ENCODE measurements at places on chromosomes 5 and 9.

DNA sequence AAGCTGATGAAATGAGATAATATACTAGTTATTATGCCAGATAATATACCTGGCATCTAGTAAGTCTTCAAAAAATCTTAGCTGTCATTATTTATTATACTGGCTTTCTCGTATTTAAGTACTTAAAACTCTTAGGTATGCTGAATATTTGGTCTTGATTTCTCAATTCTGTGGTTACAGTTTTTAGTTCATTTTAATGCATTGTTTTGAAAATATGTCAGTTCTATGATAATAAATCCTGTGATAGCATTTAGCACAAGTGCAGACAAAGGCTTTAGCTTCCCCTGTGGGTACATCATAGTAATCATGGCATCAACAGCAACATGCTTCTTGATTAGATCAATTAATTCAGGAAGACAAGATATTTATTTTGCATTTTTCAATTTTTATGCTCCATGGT is 133.0 kb downstream of the SMC2 start:
- no peak for DNase-seq

DNA sequence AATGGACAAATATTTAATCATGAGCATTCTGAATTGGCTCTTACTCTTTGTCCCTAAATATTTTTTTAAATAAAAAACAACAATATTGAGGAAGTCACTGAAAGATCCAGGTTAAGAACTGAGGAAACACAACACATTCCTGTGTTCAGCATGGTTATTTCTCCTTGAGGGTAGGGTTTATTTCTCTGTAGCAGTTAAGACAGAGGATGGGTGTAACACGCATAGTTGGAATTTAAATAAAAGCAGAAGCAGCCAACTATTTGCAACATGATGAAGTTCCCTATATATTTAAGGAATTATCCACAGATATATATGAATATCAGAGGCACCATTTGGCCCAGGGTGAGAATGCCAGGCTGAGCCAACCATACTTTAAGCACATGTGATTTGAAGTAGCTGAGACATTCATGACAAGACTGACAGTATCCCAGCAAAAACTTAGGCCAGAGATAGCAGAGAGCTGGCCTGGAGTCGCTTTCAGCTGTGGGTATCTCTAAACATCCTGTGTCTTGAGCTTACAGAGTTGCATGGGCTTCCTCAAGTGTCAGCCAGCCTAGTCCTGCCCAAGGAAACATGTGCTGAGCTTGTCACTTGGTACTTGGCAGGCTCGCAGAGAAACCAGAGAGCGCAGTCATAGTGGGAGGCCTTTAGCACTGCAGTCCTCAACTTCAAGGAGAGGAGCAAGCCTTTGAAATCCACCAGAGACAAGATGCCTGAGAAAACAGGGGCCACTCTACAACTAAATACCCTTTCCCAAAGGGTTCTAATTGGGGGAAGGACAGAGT is 43.6 kb downstream of the SEMA5A start:
- DNase-seq, result no peak

DNA sequence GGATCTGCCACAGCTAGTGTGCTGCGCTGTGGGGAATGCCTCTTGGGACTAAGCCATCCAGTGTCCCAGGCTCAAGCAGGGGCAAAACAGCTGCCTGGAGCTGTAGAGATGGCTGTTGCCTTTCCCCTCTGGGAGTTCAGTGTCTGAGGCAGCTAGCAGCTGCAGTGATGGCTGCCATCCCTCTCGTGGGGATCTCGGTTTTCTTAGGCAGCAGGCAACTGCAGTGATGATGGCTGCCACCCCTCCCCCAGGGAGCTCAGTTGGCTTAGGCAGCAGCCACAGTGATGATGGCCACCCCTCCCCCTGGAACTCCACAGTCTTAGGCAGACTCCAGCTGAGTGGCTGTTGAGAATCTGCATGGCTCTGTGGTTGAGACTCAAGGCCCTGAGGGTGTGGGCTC is 1389.2 kb upstream of the NUDT12 start:
- no peak for DNase-seq

- DNase-seq, result no peak
These were observed 2.3 kb downstream of the CRAT start for GRCh38 chr9:129108083-129108804.
